ENCODE measurements at places on chromosomes 11 and 22. TPM values are rescaled to one million over a fixed set of nuclear protein-coding genes. Genes with fewer than 3 reads are reported as not detected.

- no peak overlapping the region for H3K4me3 ChIP-seq
- H3K27me3 ChIP-seq: peaks cover 6% of the 10 kb centered on the region
- H3K36me3 ChIP-seq: no peaks in the 10 kb centered on the region
- no peak overlapping the region for H3K27ac ChIP-seq
- no peak for DNase-seq
- peaks cover 34% of the 10 kb centered on the region for H3K4me1 ChIP-seq
Observed at GRCh38 chr11:75910426-75911145, 95.6 kb downstream of the UVRAG start.

- no peak overlapping the region for H3K4me3 ChIP-seq
- no peaks in the 10 kb centered on the region for H3K27me3 ChIP-seq
- DNase-seq: no peak
- H3K27ac ChIP-seq: no peak overlapping the region
- no peaks in the 10 kb centered on the region for H3K4me1 ChIP-seq
- no peaks in the 10 kb centered on the region for H3K36me3 ChIP-seq
Observed at GRCh38 chr11:26947379-26947844, 46.5 kb upstream of the FIBIN start.

- no peak overlapping the region for H3K4me3 ChIP-seq
- peak; percentile 28 for DNase-seq
- no peak overlapping the region for H3K27ac ChIP-seq
- no peaks in the 10 kb centered on the region for H3K36me3 ChIP-seq
- H3K27me3 ChIP-seq: no peaks in the 10 kb centered on the region
Observed at GRCh38 chr11:6632116-6633073, 13.2 kb upstream of the TPP1 start.

MUC6 gene
- not detected for total RNA-seq

- H3K27me3 ChIP-seq: no peaks in the 10 kb centered on the region
- no peaks in the 10 kb centered on the region for H3K36me3 ChIP-seq
- H3K27ac ChIP-seq: no peak overlapping the region
- no peak for DNase-seq
Observed at GRCh38 chr22:45203150-45203951, 37.3 kb downstream of the KIAA0930 start.

FGF3 gene
- not detected for total RNA-seq

- no peaks in the 10 kb centered on the region for H3K27me3 ChIP-seq
- H3K4me1 ChIP-seq: no peaks in the 10 kb centered on the region
- DNase-seq: no peak
- no peaks in the 10 kb centered on the region for H3K36me3 ChIP-seq
- no peak overlapping the region for H3K27ac ChIP-seq
- no peak overlapping the region for H3K4me3 ChIP-seq
Observed at GRCh38 chr11:79265756-79266322, 175.0 kb downstream of the TENM4 start.

DNA sequence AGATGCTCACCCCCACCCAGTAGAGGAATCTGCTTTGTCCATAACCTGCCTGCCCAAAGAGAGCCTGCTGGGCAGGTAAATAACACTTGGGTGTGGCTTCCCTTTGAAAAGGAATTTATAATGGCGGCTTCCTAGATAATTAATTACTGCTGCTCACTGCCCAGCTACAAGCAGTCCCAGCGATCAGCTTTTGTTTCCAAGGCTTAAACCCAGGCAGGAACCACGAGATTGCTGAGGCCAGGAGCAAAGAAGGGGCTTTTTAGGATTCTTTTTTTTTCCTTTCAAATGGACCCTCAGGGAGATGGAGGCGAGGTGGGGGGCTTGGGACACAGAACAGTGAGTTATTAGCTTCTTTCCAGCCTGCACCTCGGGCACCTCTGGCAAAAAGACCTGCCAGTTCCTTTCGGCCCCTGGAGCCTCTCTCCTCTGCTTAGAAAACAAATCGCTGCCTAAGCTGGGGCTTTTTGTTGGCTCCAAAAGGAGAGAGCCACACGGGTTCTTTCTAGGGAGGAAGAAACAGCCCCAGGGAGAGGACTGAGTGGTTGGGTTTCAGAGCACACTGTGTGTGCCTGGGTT is 107.2 kb downstream of the TSPAN18 start:
- H3K36me3 ChIP-seq: peaks cover 2% of the 10 kb centered on the region
- H3K4me1 ChIP-seq: no peaks in the 10 kb centered on the region
- no peaks in the 10 kb centered on the region for H3K27me3 ChIP-seq
- H3K27ac ChIP-seq: no peak overlapping the region

ACTN3 gene
- not detected for total RNA-seq

TMEM184B gene
- total RNA-seq: 22.9 TPM

STIP1 gene
- total RNA-seq: 256 TPM

- H3K27ac ChIP-seq: no peak overlapping the region
- peaks cover 2% of the 10 kb centered on the region for H3K36me3 ChIP-seq
- H3K4me1 ChIP-seq: peaks cover 26% of the 10 kb centered on the region
- no peaks in the 10 kb centered on the region for H3K27me3 ChIP-seq
- H3K4me3 ChIP-seq: no peak overlapping the region
Observed at GRCh38 chr22:44179196-44179988, 1.3 kb upstream of the PARVG start.

GRCh38 chr22:43510281-43511070 is 98.7 kb downstream of the MPPED1 start:
- DNase-seq: no peak
- H3K4me3 ChIP-seq: no peak overlapping the region

OPCML gene
- not detected for total RNA-seq

TIMP3 gene
- not detected for total RNA-seq

UCP2 gene
- 152 TPM for total RNA-seq

DNA sequence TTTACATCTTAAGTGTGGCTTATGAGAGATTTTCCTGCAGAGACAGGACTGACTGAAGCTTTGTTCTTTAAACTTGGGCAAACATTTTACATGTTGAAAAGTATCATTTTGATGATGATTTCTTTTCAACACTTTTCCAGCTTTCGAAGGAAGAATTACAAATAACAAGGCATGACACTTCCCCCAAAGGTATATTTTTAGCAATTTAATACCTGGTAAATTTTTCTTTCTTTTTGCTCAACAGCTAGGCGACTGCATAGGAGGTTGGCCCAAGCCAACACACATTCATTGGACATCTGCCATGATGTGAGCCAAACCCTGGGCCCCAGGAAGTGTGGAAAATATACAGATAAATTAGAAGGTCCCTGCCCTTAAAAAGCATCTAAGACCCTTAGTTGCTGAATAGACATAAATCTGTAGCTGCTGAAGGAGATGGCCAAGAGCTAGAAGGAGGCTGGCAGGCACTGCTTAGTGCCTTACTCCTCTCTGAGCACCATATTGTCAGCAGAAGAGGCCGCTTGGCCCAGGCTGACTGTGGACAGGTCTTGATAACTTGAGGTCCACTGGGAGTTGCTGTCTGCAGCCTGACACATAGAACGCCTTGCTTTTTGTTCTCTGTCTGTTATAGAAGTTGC is 53.3 kb upstream of the CD44 start:
- H3K36me3 ChIP-seq: peaks cover 3% of the 10 kb centered on the region
- H3K4me3 ChIP-seq: no peak overlapping the region
- DNase-seq: no peak
- no peak overlapping the region for H3K27ac ChIP-seq
- H3K27me3 ChIP-seq: no peaks in the 10 kb centered on the region

GRCh38 chr11:2383852-2384804 is 7.0 kb downstream of the CD81 start:
- H3K36me3 ChIP-seq: no peaks in the 10 kb centered on the region
- no peak overlapping the region for H3K4me3 ChIP-seq
- no peak overlapping the region for H3K27ac ChIP-seq
- H3K4me1 ChIP-seq: peaks cover 64% of the 10 kb centered on the region

DNA sequence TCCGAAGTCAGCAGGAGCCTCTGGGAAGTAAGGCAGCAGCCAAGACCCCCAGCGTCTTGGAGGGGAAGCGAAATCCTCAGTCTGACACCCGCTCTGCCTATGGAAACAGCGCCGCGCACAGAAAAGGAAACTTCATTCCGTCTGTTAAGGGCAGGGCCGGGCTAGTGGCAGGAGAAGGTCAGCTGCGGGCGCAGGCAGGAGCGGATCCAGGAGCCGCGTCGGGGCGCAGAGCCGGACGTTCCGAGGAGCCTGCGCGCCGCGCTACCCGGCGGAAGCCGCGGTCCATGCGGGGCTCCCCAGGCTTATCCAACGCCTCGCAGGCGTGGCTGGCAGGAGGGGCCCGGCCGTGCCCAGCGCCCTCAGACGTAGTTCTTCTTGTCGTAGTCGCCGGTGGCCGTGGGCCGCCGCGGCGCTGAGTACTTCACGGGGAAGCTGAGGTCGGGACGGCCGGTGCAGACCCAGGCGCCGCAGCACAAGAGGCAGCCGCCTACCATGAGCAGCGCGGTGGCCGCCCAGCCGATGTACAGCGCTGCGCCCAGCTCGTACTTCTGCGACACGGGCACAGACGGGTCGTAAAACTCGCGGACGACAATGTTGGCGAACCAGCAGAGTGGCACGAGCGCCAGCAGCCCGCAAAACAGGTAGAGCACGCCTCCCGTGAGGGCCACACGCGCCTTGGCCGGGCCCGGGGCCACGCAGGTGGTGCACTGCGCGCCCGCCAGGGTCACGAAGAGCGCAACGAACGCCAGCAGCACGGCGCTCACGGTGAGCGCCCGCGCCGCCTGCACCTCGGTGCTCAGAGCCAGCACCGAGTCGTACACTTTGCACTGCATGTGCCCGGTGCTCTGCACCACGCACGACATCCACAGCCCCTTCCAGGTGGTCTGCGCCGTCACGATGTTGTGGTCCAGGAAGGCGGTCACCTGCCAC is 705 bp downstream of the CLDN5 start:
- peak overlapping the region; percentile 49 for H3K4me3 ChIP-seq
- H3K4me1 ChIP-seq: peaks cover 17% of the 10 kb centered on the region
- DNase-seq: peak; percentile 23
- peaks cover 22% of the 10 kb centered on the region for H3K27me3 ChIP-seq
- H3K27ac ChIP-seq: no peak overlapping the region
- H3K36me3 ChIP-seq: peaks cover 11% of the 10 kb centered on the region
